ENCODE measurements at places on chromosomes 2 and 18. TPM values are rescaled to one million over a fixed set of nuclear protein-coding genes. Genes with fewer than 3 reads are reported as not detected.

Gene GEN1
- total RNA-seq, result 5.5 TPM

Gene DCDC2C
- total RNA-seq, result not detected

Gene CD8B
- 0.28 TPM for total RNA-seq

GRCh38 chr18:27838225-27838624 lies 338.7 kb downstream of the CDH2 start:
- no peak overlapping the region for H3K27ac ChIP-seq
- no peak for DNase-seq
- no peaks in the 10 kb centered on the region for H3K36me3 ChIP-seq
- no peaks in the 10 kb centered on the region for H3K27me3 ChIP-seq
- no peaks in the 10 kb centered on the region for H3K4me1 ChIP-seq
- no peak overlapping the region for H3K4me3 ChIP-seq

DNA sequence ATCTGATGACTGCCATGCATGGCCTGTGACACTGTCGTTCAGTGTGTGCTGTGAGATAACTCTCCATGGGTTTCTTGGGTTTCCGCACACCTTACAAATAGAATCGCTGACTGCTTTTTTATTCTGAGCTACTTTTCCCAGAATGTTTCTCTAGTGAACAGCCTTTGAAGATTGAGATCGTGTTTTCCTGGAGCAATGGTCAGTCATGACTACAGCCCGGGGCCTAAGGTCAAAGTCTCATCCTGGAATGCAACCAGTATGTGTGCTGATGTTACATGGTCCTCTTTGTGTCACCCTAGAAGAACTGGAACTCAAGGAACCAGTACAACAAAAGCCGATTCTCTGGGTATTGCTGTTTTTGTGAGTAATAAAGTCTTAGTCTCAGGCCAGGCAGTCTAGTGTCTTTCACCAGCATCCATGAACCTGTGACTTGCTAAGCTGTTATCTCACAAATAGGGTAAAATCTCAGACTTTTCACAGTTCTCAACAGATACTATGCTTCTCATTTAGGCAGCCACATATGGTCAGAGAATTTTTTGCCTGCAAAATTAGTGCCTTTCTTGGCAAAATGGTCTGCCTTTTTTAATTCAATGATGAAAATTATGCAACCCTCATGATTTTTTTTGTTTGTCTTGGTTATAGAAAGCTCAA lies 124.9 kb upstream of the PIEZO2 start:
- no peak overlapping the region for H3K27ac ChIP-seq
- peaks cover 18% of the 10 kb centered on the region for H3K4me1 ChIP-seq
- no peak for DNase-seq
- H3K36me3 ChIP-seq, result no peaks in the 10 kb centered on the region

DNA sequence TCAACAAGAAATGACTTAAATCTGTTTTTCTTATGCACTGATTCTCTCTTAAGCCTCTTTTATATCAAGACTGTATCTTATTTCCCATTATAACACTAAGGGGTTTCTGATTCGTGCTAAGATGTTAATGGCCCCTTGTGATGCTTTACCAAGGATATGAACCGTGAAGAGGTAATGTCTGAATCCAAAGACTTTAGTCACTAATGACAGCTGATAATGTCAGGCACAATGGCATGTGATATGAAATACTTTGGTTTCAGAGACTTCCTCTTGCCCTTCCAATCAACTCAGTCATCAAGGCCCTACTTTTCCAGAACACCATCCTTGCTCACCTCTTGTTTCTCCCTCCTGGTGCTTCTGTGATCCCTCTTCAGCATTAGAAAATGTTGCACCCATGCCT lies 262.8 kb downstream of the KCNE4 start:
- H3K27ac ChIP-seq, result no peak overlapping the region
- no peaks in the 10 kb centered on the region for H3K4me1 ChIP-seq
- no peaks in the 10 kb centered on the region for H3K27me3 ChIP-seq
- H3K36me3 ChIP-seq, result no peaks in the 10 kb centered on the region
- no peak overlapping the region for H3K4me3 ChIP-seq
- no peak for DNase-seq

DNA sequence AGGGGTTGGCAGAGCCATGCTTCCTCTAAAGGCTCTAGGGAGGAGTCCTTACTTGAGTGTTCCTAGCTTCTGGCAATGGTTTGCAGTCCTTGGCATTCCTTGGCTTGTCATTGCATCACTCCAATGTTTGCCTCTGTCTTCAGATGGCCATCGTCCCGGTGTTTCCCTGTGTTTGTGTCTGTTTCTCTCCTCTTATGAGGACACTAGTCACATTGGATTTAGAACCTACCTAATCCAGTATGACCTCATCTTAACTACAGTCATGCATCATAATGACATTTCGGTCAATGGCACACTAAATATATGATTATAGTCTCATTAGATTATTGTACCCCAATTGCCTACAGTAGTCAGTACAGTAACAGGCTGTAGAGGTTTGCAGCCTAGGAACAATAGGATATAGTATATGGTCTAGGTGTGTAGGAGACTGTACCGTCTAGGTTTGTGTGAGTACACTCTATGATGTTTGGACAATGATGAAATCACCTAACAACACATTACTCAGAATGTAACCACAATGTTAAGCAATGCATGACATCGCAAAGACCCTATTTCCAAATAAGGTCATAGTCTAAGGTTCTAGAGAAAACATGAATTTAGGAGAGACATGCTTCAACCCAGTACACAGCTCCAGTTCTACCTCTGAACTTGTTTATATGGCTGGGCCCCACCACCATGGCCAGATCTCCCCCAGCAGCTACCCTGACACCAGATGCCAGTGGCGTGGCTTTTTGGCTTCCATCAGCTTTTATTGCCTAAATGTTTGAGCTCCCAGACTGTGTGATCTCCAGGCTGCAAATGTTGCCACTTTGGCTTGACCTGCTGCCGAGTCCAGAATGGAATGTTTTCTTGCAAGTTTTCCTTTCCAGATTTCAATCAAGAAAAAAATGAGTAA lies 22.1 kb downstream of the SRD5A2 start:
- no peak for DNase-seq
- H3K4me3 ChIP-seq, result no peak overlapping the region
- no peaks in the 10 kb centered on the region for H3K27me3 ChIP-seq
- no peaks in the 10 kb centered on the region for H3K36me3 ChIP-seq
